ENCODE measurements at places on chromosomes 2 and 18.

DNA sequence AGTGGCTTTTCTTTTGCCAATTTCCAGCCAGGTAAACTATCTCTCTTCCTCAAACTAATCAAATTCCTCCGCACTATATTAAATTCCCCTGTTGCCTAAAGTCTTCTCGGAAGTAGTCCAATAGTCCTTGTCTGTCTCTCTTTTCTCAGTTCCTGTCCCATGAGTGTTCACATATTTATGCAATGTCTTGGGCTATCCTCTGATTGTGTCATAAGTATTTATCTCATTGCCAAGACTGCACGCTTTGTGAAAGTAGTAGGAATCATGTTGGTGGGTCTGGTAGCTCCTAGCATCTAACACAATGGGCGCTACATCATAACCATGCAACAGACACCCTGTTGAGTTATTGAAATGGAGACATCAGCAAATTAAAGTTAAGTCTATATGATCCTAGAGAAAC, 59.9 kb upstream of the POU3F3 start:
- DNase-seq, result no peak

- DNase-seq, result no peak
Observed at GRCh38 chr2:28342081-28342967, 50.3 kb upstream of the FOSL2 start.

DNA sequence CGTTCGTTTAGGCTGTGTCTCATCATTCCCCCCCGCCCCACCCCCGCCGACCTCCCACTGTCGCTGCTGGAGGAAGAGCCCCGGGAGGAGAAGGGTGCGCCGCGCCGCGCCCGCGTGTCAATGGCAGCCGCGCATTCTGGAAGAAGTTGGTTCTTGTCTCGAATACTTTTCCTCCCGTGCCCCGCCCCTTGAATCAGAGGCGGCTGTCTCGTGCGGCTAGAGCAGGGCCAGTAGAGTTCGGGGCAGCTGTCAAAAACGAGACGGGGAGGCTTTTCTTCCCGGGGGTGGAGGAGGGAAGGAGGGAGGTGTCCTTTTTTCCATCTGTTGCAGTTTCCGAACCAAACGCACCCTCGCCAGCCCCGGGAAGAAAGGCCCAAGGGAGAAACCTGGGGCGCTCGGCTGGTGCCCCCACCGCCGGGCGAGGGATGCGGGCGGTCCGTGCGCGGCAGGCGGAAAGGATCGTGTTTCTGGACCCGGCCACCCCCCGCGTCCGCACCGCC, 410 bp upstream of the TGIF1 start:
- DNase-seq, result no peak

DNA sequence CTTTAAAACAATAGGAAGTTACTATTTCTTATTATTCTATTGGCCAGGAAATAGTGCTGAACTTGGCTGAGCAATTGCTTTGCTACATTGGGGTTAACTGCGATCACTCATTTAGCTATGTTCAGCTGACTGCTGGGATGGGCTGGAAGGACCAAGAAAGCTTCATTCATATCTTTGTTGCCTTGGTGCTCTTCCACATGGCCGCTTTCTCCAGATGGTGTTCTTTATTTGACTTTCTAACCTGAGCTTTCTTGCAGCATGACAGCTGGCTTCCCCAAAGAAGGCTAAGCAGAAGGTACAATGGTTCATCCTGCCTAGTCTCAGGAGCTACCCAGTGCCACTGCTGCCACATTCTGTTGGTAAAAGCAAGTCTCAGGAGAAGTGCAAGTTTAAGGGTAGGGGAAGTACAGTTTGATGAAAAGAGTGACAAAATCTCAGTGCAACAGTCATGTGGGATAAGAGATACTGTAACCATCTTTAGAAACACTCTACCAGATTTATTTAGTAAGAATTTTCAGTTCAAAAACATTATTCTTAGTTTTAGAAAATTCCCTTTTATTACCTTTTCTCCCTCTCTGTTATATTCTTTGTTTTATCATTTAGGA, 180.6 kb upstream of the RBMS1 start:
- DNase-seq, result no peak

DNA sequence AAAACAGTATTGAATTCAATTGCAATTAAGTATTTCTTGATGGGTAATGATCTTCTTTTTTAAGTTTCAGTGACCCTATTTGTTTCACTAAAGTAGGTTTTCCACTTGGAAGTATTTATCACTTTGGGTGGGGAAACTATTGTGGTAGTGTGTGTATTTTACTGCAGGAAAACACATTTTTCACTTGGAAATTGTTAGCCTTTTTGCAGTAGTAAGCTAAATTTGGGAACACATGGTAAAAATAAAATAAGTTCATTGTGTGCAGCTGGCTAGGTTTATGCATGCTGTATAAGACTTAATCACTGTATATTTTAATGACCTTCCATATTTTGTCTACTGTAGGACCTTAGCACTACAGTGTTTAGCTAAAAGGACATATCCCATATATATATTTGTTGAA, 28.5 kb upstream of the RTTN start:
- DNase-seq, result no peak

All from nucleus accumbens (tissue), 56 donors.